ENCODE measurements at places on chromosomes 4 and X.

DNA sequence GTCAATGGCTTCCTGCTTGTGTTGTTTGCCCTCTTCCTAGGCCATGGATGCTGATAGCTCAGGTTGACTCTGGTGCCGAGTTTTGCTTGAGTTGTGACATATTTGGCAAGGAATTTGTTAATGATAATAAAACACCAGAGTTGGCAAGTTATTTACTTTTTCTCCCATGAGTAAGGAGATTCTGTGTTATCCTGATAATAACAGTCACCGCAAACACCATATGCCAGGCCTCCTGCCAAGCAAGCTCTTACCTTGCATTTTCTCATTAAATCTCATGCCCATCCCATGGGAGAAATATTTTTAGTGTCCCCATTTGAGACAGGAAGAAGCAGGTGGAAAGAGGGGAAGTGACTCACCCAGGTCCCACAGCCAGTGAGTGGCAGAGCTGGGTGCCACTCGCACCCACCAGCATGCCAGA lies 67.4 kb upstream of the CLCN4 start:
- DNase-seq: no peak

DNA sequence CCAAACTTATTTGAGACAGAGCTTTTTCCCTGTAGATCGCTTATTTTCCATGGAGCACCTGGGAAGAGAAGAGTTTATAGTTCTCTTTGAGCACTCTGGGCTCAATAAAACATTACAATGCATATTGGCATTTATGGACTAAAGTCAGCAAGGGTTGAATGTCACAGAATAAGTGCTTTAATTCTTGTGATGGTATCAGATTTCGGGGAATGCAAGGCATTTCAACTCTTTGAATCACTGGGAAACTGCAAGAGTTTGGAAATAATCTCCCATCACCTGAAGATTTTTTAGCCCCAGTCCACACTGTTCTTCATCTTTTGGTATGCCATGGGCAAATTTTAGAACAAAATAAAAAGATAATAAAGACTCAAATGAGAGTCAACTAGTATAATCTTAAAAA lies 111.5 kb upstream of the WDFY3 start:
- DNase-seq: no peak

DNA sequence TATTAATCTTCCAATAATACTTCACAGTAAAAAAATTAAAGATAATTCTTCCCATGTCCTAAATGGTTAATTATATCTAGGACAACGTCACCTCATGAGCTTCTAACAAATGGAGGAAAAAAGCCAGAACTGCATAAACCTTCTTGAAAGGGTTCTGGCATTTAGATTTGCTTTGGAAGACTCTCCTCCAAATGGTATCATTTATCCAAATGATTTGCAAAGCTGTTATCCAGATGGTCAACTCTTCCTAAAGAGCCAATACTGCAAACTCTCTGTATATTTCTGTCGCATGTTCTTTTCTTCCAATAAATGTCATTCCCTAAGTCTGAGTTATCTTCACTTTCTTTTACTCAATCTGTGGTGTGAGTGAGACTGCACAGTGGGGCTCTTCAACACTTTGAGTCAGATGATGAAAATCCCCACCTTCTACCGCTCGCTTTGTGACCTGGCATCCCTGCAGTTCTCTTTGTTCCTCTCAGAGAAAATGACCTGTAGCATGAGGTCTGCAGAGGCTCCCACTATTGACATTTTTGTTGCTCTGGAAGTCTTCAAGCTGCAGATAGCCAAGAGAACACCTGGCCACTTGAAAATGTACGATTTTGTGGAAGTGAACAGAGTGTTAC lies 52.9 kb downstream of the TMEM150C start:
- no peak for DNase-seq

DNA sequence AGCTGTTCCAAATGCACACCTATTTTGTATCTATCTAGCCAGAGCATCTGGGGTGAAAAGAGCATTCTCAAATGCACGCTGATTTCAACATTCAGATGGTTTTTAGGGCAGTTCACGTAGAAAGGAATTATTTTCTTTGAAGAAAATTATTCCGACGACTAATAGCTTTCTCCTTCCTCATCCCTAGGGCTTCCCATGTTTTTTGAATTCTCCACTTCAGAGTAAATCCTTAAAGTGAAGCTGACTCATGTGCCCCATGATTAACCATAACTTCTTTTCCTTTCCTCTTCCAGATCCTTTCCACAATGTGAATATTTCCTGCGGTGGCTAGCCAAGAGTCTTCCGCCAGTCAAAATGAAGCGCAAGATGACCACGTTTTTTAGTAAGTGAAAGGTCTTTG lies 86.7 kb upstream of the PDHA1 start:
- no peak for DNase-seq

- DNase-seq: no peak
Measured at GRCh38 chrX:16718824-16719333, 533 bp upstream of the SYAP1 start.

DNA sequence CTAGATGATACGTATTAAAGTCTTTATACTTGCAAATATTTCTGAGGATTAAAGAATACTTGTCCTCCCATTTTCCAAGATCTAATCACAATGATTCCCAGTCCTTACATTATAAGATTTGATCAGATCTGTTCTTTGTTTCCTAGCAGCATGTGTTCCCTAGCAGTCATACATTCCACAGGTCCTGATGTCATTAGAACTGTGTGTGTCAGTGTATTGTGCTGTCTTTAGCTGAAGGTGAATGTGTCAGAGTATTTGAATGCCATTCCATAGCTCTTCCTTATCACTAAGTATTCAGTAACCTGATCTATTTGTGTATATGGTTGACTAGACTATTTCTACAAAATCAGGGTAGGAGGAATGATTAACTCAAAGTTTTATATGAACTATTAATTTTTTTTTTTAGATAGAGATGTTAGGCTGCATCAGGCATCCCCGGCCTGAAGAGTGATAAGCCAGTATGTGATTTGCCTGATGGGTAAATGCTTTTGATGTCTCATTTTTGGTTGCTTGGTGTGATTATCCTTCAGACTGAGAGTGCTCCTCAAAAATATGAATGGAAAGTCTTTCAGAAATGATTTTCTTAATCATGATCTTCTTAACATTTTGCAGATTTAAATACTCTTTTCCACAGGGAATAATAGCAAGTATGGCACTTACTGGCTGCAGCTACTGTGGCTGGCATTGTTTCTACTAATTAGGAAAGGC lies 4.4 kb downstream of the ADGRL3 start:
- DNase-seq: no peak

- no peak for DNase-seq
Measured at GRCh38 chrX:141945426-141945825, 41.7 kb downstream of the MAGEC1 start.

GRCh38 chr4:74114234-74114633 lies 15.2 kb upstream of the CXCL2 start:
- no peak for DNase-seq

DNA sequence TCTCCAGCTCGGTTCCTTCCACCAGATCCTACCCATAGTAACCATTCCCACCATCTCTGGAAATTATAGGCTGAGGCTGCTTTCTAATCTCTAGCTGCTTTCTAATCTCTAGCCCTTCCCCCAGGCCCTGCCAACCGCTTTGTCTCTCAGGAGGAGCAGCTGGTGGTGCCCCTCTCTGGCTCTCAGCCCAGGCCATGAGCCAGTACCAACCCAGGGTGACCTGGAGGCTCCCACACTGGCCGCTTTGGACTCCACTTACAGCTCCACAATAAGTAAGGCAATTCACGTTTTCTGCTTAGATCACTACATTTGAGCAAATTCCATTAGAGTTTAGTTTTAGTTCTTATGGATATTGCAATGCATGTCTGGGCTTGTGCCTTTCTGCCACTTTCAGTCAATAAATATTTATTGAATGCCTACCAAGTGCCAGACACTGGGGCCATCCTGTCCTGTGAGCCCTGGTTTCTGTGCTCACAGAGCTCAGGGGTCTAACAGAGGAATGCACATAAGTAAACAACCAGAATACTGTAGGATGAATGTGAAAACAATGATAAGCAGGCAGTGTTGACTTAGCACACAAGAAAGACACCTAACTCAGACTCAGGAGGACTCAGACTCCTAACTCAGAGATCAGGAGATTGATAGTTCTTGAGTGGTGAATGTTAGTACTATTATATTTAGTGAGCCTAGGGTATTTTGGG lies 38.9 kb downstream of the SMC1A start:
- no peak for DNase-seq

- no peak for DNase-seq
Measured at GRCh38 chr4:24973747-24974601, 56.8 kb downstream of the LGI2 start.

All from D721Med (cell line).